Retina (tissue), 1 donor: ENCODE measurements at places on chromosomes 16 and 17.

GRCh38 chr17:77327566-77328464 lies 187.0 kb downstream of the SEC14L1 start:
- DNase-seq = no peak

GRCh38 chr16:87543436-87544191 lies 50.8 kb upstream of the ZCCHC14 start:
- DNase-seq = no peak

DNA sequence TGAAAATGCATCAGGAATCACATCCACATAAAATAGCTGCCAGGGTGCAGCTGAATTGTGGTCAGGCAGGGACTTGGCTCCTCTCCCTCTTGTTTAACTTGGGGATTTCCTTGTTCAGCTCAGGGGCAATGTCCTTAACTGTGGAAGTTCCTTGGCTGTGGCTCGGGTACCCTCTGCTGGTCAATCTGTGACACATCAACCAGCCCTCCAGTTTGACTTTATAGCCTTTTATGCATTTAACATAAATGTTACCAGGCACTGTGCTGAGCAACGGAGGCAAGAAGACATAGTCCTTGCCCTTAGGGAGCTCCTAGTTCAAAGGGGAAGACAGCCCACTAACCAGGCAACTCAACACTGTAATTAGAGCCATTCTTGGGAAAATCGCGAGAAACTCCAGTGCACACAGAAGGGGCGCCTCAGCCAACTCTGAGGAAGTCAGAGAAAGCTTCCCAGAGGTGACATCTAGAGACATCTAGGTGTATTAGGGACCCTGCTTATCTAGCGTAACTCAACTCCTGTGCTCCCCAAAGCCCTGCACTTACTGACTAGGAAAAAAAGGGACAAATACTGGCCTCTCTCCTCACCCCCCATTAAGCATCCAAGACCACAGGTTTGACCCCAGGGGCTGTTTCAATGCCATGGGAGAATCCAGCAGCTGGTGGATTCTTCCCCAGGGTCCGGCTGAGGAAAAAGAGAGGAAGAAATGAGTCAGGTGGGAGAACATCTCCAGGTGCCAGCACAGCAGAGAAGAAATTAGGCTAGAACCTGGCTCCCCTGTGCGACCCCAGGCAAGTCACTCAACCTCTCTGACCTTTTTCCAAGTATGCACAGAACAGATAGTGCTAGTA lies 17.3 kb upstream of the EEF2K start:
- DNase-seq = peak; percentile 74

DNA sequence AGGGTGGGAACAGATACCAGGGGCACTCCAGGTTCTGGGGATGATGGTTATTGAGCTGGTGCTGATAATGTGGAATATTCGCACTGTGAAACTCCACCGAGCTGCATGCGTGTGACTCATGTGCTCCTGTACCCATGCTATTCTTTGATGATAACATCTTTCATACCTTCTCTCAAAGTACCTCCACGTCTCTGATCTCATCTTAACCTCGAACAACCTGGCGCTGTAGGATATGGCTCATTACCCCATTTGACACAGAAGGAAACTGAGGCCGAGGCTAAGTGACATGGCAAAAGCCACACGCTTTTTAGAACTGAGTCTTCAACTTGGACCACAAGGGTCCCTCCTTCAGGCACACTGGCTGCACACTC lies 30.2 kb upstream of the MRPS23 start:
- DNase-seq = no peak

- DNase-seq = no peak
Measured at GRCh38 chr16:13036600-13036999, 135.2 kb downstream of the SHISA9 start.

DNA sequence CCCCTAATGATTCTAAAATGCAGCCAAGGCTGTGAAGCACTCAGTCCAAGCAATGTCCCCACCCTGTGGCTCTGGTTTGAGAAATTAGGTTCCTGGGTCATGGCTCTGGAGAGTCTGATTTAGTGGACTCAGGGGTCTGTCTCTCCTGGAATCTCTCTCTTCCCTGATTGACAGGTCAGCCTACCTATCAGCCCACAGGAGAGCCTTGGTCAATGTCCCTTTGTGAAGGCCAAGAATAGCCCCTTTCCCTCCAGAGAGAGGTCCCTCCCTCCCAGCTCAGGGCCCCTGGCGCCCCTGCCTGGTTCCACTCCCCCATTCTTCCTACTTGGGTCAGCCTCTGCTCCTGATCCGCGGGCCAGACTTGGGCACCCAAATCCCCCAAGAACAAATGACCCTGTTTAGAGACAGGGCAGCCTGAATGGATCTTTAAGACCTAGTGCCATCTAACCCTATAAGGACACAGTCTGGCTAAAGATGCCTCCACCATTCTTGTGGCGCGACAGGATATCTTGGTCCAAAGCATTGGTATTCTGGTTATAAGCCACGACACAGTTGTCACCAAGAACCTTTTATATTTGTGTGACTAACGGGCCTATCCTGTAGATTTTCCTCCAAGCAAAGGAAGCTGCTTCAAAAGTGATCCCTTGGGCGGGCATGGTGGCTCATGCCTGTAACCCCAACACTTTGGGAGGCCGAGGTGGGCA lies 38.3 kb upstream of the PRSS54 start:
- no peak for DNase-seq

DNA sequence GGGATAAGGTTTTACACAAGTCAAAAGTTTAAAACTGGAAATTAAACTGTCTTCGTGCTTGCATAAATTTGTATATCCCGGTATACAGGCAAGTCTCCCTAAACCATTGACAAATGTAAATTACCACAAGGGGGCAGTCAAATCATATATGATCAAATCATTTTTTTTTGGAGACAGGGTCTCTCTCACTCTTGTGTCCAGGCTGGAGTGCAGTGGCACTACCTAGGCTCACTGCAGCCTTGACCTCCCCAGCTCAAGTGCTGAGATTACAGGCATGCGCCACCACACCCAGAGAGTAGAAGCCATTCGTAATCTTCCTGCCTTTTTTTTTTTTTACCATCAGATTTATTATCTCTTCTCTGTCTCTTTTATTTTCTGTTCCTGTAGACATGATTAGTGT lies 18.5 kb downstream of the TOP2A start:
- DNase-seq = peak; percentile 57

DNA sequence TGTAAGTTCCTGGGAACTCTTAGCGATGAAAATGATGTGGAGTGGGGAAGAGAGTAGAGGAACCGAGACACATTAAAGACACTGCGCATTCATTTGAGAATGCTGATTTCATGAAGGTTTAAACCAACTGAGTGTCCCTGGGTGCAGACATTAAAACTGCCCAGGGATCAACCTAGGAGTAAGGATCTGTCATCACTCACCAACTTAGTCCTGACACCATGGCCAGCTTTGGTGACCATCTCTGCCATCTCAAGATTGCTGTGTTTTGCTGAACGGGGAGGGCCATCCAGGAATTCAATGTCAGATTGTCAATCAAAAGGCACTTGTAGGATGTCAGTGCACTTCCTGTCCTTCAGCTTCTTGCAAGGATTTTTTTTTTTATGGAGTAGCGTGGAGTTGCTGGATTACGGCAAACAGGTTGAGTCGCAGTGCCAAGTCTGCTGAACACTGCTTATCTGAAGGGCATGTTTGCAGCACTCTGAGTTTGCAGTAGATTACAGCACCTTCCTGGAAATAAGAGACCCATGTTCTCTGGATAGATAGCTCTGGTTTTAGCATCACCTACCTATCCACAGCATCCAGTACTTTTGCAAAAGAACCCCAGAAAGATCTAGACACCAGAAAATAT lies 258.1 kb upstream of the IRX3 start:
- DNase-seq = no peak

DNA sequence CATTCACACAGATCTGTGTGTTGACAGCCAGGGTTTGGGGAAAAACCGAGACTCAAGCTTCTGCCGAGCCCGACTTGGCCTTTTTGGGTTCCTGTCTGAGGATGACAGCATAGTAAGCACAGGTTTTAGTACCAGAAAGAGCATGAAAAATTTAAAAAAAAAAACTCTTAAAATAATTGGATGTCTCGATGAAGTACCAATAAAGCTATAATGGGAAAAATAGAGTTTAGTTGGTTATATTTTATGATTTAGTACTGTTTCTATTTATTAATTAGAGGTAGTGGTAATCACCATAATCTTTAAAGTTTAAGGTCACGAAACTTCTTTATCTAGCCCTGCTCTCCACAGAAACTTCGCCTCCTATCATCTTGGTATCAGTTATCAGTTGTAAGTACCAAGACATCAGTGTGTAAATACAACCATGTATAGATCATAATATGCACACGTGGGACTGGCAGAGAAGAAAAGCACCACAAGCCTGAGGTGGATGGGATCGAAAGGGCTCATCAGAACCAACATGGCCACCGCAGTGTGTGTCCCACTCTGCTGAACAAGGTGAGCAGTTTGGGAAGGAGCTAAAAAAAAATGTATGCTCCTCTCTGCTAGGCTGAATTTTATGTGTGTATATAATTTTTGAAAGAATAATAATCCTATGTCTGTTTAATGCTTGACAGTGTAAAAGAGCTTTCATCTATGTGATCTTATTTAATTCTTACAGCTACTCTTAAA lies 14.4 kb upstream of the EEF2K start:
- peak; percentile 30 for DNase-seq
